ENCODE measurements at places on chromosomes 12 and 14.

DNA sequence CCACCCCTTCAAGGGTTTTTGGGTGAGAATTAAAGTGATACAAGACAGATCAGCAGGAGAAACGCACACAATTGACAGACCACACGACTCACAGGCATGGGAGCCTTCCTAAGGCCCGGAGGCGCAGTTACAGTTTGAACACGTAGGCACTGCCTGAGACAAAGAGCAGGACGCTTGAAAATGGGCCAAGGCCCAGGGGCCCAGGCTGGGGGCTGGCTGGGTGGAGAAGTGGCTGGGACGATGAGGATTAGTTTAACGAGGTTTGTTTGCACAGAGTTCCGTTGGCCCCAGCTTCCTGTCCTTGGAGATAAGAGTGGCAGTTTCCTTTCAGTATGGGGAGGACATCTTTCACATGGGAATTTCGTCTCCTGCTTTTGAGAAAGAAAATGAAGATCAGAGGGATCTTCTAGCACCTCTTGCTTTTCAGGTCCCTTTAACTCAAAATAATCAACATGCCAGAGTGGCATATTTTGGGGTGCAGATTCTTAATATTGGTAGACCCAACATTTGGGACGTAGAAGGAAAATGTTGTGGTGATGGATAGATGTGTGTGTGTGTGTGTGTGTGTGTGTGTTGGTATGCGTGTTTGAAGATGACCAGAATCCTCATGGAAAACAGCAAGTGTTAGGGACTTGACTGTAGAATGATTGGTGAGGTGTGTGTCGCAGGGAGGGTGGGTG lies 44.6 kb downstream of the DLK1 start:
- H3K36me3 ChIP-seq: no peaks in the 10 kb centered on the region
- DNase-seq: no peak
- H3K27ac ChIP-seq: no peak overlapping the region
- H3K4me3 ChIP-seq: no peak overlapping the region
- no peaks in the 10 kb centered on the region for H3K27me3 ChIP-seq
- no peaks in the 10 kb centered on the region for H3K4me1 ChIP-seq

- no peak overlapping the region for H3K27ac ChIP-seq
- H3K36me3 ChIP-seq: no peaks in the 10 kb centered on the region
- H3K4me1 ChIP-seq: no peaks in the 10 kb centered on the region
- H3K4me3 ChIP-seq: no peak overlapping the region
- no peak for DNase-seq
Measured at GRCh38 chr12:130977743-130978095, 24.0 kb downstream of the ADGRD1 start.

- H3K27ac ChIP-seq: no peak overlapping the region
- no peaks in the 10 kb centered on the region for H3K36me3 ChIP-seq
- H3K27me3 ChIP-seq: no peaks in the 10 kb centered on the region
- no peak overlapping the region for H3K4me3 ChIP-seq
Measured at GRCh38 chr12:41473441-41473840, 285.3 kb downstream of the PDZRN4 start.

- no peak overlapping the region for H3K27ac ChIP-seq
- H3K36me3 ChIP-seq: peaks cover 5% of the 10 kb centered on the region
- DNase-seq: no peak
- no peak overlapping the region for H3K4me3 ChIP-seq
Measured at GRCh38 chr14:94089479-94089878, 8.4 kb downstream of the IFI27L1 start.

GRCh38 chr12:110922652-110923051 lies 2.3 kb upstream of the MYL2 start:
- no peak for DNase-seq
- H3K4me3 ChIP-seq: no peak overlapping the region
- H3K4me1 ChIP-seq: no peaks in the 10 kb centered on the region
- H3K27ac ChIP-seq: no peak overlapping the region
- H3K27me3 ChIP-seq: no peaks in the 10 kb centered on the region

DNA sequence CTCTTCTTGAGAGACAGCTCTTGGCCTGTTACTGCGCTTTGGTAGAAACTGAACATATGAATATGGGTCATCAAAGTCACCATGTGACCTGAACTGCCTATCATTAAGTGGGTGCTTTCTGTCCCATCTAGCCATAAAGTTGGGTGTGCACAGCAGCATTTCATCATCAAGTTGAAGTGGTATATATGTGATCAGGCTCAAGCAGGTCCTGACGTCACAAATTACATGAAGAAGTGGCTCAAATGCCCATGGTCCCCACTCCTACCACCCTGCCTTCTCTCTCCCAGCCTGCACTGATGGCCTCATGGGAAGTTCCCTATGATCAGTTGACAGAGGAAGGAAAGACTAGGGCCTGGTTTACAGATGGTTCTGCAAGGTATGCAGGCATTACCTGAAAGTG lies 308.8 kb upstream of the MGAT4C start:
- H3K27me3 ChIP-seq: no peaks in the 10 kb centered on the region
- DNase-seq: no peak
- no peak overlapping the region for H3K4me3 ChIP-seq
- no peak overlapping the region for H3K27ac ChIP-seq
- H3K36me3 ChIP-seq: no peaks in the 10 kb centered on the region

GRCh38 chr12:37546901-37547475 lies 769.6 kb upstream of the ALG10B start:
- no peaks in the 10 kb centered on the region for H3K27me3 ChIP-seq
- H3K4me1 ChIP-seq: no peaks in the 10 kb centered on the region
- no peak overlapping the region for H3K4me3 ChIP-seq
- H3K36me3 ChIP-seq: peaks cover 2% of the 10 kb centered on the region
- no peak overlapping the region for H3K27ac ChIP-seq
- no peak for DNase-seq

DNA sequence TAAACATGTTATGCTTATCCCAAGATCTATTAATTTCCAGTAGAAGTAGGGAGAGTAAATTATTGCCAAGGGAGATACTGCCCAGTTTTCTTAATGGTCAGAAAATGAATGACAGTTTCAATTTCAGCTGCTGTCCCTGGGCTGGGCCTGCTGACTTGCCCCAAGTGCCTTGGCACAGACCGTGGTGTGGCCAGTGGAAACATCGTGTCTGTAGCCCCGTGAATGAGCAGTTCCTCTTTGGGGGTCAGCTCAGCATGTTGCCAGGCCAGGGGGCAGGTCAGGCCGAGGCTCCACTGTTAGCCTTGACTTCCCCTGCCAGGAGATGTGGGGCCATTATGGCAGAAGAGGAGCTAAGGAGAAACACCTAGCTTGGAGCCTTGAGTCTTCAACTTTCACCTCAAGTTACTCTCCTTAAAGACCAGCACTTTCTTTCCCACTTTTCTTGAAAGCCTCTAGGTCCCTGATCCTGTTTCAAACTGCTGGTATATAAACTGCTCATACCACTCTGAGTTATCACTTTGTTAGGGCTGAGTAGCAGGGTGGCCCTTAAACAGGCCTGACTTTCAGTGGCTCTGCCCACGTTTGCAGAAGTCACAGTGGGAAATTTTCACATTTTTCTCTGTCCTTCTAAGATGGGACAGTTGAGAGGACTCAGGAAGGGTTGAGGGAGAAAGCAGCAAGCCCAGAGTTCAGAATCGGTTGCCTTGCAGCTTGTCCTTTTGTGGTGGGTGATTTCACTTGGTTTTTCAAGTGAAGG lies 73.2 kb downstream of the SUSD6 start:
- peak overlapping the region; percentile 74 for H3K27ac ChIP-seq
- H3K4me3 ChIP-seq: peak overlapping the region; percentile 36
- H3K27me3 ChIP-seq: no peaks in the 10 kb centered on the region
- peaks cover 75% of the 10 kb centered on the region for H3K4me1 ChIP-seq
- DNase-seq: no peak

DNA sequence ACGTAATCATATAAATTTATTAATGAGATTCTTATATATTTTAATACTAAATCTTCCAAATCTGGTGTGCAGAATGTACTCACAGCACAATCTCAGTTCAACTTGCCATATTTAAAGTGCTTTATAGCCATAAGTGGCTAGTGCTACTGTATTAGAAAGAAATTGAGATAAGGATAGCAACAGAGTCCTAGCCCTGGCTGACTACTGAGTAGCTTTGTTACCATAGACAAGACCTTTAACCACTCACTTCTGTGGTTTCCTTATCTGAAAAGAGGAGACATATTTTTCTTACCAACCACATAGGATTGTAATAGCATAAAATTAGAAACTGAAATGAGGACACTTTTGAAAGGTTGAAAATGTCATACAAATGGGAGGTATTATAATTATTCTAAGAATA lies 2.0 kb upstream of the CHURC1 start:
- no peak overlapping the region for H3K4me3 ChIP-seq
- peaks cover 17% of the 10 kb centered on the region for H3K36me3 ChIP-seq
- DNase-seq: no peak
- peaks cover 22% of the 10 kb centered on the region for H3K27me3 ChIP-seq

DNA sequence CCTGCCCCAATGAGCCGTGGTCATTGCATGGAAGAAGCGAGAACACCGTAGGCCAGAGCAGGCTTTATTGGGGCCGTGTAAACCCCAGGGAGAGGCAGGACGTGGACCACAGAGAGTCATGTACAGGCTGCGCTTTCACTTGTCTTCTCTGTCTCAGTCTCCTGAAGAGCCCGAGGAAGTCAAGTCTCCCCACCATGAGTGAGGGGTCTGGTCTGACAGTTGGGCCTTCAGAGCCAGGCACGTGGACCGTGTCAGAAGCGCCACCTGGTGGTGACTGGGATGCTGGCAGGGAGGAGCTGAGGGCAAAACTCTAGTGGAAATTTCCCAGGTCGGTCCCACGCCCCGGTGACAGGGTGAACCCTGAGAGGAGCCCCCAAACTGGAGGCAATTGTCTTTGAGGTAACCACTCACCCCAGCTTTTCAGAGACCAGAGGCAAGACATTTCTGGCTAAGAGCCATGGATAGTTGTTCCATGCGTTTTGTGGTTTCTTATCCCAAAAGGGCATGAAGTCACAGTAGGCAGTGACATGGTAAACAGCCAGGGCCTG lies 17.4 kb downstream of the RPS6KL1 start:
- H3K36me3 ChIP-seq: peaks cover 28% of the 10 kb centered on the region
- no peak overlapping the region for H3K4me3 ChIP-seq
- H3K4me1 ChIP-seq: no peaks in the 10 kb centered on the region

DNA sequence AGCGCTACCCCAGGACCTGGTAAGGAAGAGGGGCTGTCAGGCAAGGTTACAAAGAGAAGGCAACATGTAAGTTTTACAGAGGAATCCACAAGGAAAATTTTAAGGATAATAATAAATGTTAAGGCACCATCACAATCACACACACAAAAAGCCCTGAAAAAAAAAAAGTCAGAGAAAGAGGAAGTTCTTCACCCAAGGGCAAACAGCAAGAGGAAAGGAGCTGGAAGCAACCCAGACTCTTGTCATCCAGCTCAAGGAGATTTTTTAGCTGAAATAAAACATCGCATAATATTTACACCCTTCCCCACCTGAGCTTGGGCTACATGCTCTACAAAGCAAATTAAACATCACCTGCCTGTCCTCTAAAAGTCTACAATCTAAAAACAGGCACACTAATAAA lies 9.5 kb downstream of the SPTB start:
- no peaks in the 10 kb centered on the region for H3K36me3 ChIP-seq
- DNase-seq: no peak
- no peaks in the 10 kb centered on the region for H3K4me1 ChIP-seq
- H3K4me3 ChIP-seq: no peak overlapping the region
- H3K27me3 ChIP-seq: peaks cover 48% of the 10 kb centered on the region

DNA sequence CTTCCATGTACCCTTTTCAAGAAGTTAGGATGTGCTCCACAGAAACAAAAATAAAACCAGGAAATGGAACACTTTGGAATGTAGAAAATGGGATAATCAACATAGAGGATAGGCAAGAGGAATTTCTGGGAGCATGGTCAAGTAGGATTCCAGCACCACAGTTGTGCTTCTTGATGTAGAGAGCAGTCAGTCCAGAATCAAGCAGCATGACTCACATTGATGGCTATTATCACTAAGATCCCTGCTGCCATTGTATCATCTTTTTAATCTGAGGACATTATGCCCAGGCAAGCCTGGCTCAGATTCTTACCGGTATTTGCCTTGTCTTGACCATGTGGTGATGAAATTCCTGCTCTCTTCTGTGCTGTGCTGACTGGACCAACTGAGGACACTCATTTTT lies 5.7 kb downstream of the ETFRF1 start:
- H3K4me3 ChIP-seq: no peak overlapping the region
- no peak overlapping the region for H3K27ac ChIP-seq
- DNase-seq: no peak
- peaks cover 17% of the 10 kb centered on the region for H3K36me3 ChIP-seq

GRCh38 chr14:21985081-21985480 lies 311.5 kb upstream of the OR4E1 start:
- peaks cover 20% of the 10 kb centered on the region for H3K4me1 ChIP-seq
- H3K4me3 ChIP-seq: no peak overlapping the region
- no peak for DNase-seq
- H3K36me3 ChIP-seq: no peaks in the 10 kb centered on the region

GRCh38 chr12:82709794-82710355 lies 23.2 kb downstream of the TMTC2 start:
- peaks cover 2% of the 10 kb centered on the region for H3K36me3 ChIP-seq
- H3K27me3 ChIP-seq: no peaks in the 10 kb centered on the region
- H3K4me1 ChIP-seq: no peaks in the 10 kb centered on the region
- DNase-seq: no peak

GRCh38 chr12:76548222-76548837 lies 11.2 kb downstream of the OSBPL8 start:
- no peak for DNase-seq
- H3K36me3 ChIP-seq: peaks cover 10% of the 10 kb centered on the region
- H3K27ac ChIP-seq: no peak overlapping the region
- H3K27me3 ChIP-seq: no peaks in the 10 kb centered on the region
- H3K4me3 ChIP-seq: no peak overlapping the region

DNA sequence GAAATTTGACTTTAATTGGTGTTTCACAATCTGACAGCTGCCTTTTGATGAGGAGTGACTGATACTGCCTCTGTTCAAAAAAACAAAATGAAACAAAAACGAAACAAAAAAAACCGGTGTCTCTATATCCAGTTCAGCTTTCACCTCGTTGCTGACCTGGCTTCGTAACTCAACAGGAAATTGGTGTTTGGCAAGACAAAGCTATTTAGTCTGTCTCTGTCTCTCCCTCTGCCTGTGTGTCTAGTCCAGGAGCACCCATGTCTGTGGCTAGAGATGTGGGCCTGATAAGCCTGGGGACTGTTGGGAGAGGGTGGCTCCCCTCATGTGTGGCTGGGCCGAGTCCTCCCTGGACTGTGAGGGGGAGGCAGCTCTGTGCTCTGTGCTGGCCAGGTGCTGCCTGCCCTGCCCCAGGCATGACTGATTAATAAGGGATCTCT lies 11.3 kb downstream of the CACNA1C start:
- peak overlapping the region; percentile 74 for H3K4me3 ChIP-seq
- H3K27me3 ChIP-seq: peaks cover 28% of the 10 kb centered on the region
- H3K4me1 ChIP-seq: peaks cover 10% of the 10 kb centered on the region
- DNase-seq: no peak
- peak overlapping the region; percentile 85 for H3K27ac ChIP-seq

DNA sequence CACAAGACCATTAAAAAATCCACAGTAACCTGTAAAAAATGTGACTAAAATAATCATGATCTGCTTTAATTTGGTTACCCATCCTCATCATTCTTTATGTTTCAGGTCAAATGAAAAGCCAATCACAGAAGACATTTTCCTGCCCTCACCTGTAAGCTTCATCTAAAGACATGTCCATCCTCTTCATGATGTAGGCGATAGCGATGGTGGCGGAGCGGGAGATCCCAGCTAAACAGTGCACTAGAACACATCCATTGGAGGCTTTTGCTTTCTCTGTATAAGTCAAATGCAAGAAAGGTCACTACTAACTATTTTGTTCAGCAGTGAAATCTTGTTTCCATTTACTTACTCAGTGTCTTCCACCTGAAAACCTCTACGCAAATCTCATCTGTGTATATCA lies 82.6 kb downstream of the DUSP16 start:
- H3K27ac ChIP-seq: peak overlapping the region; percentile 41
- no peaks in the 10 kb centered on the region for H3K27me3 ChIP-seq
- peaks cover 57% of the 10 kb centered on the region for H3K4me1 ChIP-seq
- H3K4me3 ChIP-seq: no peak overlapping the region
- H3K36me3 ChIP-seq: peaks cover 68% of the 10 kb centered on the region
